Muscle of leg (tissue), 16 donors: ENCODE measurements at places on chromosomes 13 and 19. TPM values are rescaled to one million over a fixed set of nuclear protein-coding genes. Genes with fewer than 3 reads are reported as not detected.

GRCh38 chr19:2232286-2233151, 3.6 kb downstream of the PLEKHJ1 start:
- DNase-seq: no peak
- H3K4me1 ChIP-seq: peaks cover 18% of the 10 kb centered on the region
- no peak overlapping the region for H3K4me3 ChIP-seq
- H3K36me3 ChIP-seq: peaks cover 69% of the 10 kb centered on the region

ZNF723 gene
- not detected for total RNA-seq

- H3K4me3 ChIP-seq: no peak overlapping the region
- peaks cover 77% of the 10 kb centered on the region for H3K36me3 ChIP-seq
- H3K27ac ChIP-seq: no peak overlapping the region
- DNase-seq: no peak
These were observed 75.9 kb downstream of the RAB20 start for GRCh38 chr13:110485604-110486003.

LSM7 gene
- total RNA-seq: 102 TPM

- H3K4me1 ChIP-seq: no peaks in the 10 kb centered on the region
- no peak overlapping the region for H3K4me3 ChIP-seq
- no peaks in the 10 kb centered on the region for H3K27me3 ChIP-seq
- no peak for DNase-seq
- H3K36me3 ChIP-seq: no peaks in the 10 kb centered on the region
These were observed 680.1 kb downstream of the UQCRFS1 start for GRCh38 chr19:28532765-28533341.

DNA sequence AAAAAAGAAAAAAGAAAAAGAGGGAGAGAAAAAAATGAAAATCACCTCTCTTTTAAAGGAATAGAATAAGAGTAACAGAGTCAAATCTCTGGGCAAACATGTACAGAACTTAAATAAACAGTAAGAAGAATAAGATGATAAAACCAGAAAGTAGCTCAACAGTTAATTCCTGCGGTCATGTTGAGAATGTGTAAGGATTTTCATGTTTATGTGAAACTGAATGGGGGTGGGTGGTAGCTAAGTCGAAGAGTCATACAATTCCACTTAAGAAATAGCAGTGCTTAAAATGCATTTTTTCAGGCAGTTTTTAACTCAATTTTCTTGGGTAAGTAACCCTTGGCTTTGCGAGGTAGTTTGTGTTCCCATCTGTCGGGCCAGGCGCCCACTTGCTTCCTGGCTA, 60.9 kb downstream of the PEX11G start:
- no peak overlapping the region for H3K27ac ChIP-seq
- DNase-seq: no peak
- H3K27me3 ChIP-seq: no peaks in the 10 kb centered on the region
- no peak overlapping the region for H3K4me3 ChIP-seq

DNA sequence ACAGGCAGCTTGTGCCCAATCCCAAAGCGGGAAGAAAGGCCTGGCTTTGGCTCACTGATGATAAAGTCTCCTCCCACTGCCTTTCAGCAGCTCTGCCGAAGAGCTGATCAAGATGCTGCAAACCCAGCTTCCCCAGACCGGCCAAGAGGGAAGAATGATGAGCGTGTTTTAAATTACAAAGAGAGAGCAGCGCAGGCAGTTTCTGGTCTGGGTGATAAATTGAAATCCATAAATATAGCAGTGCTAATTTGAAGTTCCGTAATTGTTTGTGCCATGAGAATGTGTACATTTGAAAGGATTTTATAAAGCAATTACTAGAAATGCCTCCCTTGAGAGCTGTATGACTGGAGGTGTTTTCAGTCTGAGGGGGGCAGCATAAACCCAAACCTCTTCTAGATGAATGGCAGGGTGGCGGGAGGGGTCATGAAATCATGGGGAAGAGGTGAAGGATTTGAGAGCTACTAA, 171.8 kb downstream of the STK24 start:
- peaks cover 8% of the 10 kb centered on the region for H3K36me3 ChIP-seq
- DNase-seq: peak; percentile 43
- no peaks in the 10 kb centered on the region for H3K4me1 ChIP-seq
- H3K4me3 ChIP-seq: no peak overlapping the region

DNA sequence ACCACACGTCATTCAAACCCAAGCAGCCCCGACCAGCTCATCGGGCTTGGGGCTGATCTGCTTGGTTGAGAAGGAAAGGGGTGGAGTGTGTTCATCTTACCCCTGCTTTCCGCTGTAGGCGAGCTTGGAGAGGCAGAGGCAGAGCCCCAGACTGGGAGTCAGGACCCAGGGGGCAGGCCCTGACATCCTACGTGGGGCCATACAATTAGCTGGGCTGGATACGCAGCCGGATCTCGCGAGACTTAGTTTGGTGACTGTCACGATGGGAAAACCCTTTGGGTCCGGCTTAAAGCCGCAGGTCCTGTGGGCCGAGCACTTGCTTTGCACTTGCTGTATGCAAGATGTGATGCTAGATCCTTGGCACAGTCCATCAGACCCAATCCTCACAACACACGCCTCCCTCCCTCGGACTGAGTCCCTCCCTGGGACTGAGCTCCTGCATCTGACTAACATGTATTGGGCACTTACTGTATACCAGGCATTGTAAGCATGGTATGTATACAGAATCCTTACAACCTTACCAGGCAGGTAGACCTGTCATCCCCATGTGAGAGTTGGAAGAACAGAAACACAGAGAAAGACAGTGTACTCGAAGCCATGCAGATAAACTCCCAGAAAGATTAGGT, 3.7 kb downstream of the CEACAM16 start:
- H3K4me3 ChIP-seq: no peak overlapping the region
- H3K27me3 ChIP-seq: no peaks in the 10 kb centered on the region
- H3K4me1 ChIP-seq: peaks cover 19% of the 10 kb centered on the region
- no peak for DNase-seq
- H3K36me3 ChIP-seq: no peaks in the 10 kb centered on the region

DNA sequence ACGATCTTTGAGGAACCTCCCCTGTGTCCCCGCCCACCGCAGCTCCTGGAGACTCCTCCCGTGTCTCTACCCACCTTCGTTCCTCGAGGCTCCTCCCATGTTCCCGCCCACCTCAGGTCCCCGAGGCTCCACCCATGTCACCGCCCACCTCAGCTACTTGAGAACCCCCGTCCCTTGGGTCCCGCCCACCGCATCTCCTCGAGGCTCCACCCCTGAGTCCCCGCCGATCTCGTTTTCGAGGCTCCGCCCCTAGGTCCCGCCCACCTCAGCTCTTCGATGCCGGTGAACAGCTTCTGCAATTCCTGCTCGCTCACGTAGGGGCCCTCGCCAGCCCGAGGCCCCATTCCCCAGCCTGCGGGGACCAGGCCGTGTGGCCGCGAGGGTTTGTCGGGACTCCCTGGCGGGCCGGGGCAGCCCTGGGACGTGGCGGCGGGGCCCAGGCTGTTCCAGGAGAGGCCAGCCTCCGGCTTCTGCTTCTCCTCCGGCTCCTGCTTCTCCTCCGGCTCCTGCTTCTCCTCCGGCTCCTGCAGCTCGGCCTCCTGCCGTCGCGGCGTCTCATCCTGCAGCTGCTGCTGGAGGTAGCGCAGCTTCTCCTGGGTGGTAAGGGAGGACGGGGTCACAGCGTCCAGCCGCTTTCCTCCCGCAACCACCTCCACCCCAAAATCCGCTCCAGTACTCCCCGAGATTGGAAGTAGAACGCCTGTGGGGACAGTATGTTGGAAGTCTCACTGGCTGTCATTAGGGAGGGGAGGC, 16.7 kb downstream of the TSKS start:
- no peaks in the 10 kb centered on the region for H3K36me3 ChIP-seq
- H3K4me1 ChIP-seq: peaks cover 10% of the 10 kb centered on the region
- H3K4me3 ChIP-seq: no peak overlapping the region
- no peak overlapping the region for H3K27ac ChIP-seq
- H3K27me3 ChIP-seq: no peaks in the 10 kb centered on the region
- peak; percentile 57 for DNase-seq

DNA sequence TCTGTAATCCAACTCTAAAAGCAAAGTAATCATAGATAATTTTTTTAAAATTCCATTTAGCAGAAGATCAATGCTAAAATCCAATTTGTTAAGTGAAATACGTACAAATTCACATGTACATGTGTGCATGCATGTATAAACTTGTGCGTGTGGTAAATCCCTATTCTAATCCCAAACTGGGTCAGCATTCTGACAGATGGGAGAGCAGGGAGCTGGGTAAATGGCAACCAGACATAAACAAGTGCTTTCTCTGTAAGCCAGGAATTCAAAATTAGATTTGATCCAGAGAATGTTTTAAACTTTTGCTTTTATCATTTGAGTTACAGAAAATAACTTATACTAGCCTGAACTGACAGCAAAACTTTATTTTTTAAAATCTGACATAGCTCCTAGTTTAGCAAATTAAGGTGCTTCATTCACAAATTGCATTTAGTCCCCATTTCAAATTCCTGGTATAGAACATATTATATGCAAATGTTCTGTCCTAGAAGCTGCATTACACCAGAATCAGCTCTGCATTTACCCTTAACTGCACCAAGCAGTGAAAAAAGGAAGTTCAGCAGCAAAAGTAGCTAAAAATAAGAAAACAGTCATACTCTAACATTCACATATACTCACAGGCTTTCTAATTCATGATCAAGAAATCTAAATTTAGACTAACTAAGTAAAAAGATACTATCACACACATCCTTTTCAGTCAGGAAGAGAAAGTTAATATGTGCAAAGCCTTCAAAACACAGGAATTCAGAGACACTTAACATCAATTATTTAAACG, 32.6 kb downstream of the UBL3 start:
- H3K36me3 ChIP-seq: no peaks in the 10 kb centered on the region
- no peaks in the 10 kb centered on the region for H3K4me1 ChIP-seq
- peak; percentile 24 for DNase-seq
- no peaks in the 10 kb centered on the region for H3K27me3 ChIP-seq
- no peak overlapping the region for H3K27ac ChIP-seq
